ENCODE measurements at places on chromosomes 1 and 21.

DNA sequence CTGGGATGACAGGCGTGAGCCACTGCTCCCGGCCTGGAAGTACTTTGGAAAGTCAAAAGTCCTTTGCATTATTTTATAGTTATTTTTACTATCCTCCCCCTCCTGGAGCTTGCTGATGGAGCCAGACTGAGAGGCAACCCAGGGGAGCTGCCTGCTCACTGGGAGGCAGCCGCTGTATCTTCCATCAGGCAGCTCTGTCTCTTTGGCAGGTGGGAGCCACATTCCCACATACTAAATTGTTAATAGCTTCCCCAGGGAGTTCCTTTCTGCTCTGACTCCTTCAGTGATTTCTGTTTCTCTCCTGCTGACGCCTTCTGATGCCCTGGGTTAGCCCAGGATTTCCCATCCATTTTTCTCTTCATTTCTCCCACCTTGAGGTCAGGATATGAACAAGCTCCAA lies 4.9 kb upstream of the OPRD1 start:
- DNase-seq, result no peak

DNA sequence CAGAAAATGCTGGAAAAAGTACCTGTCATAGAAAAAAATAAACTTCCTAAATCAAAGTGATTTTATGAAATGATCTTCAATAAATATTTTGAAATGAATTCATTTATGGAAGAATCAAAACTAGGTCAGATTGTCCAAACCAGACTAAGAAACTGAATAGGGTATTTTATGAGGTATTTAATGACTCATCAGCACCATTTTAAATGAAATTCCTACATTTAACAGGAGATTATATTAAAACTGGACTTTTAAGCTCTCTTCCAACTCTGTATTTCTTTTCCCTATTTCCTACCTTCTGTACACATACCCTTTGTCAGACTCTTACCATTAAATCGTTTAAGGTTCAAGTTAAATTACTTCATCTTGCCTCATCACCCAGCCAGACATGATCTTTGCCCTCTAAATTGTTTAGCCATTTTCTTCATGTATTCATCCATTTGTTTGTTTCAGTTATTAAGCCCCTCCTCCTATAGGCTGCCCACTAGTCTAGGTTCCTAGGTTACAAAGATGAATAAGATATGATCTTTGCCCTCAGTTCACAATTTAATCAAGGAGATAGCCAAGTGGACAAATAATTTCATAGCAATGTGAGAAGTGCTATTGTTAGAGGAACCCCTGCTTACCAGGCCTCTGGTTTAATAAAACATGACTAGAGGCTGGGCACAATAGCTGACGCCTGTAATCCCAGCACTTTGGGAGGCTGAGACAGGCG lies 25.0 kb downstream of the TATDN3 start:
- DNase-seq, result no peak

- no peak for DNase-seq
Measured at GRCh38 chr1:217133958-217134856, 411.0 kb upstream of the ESRRG start.

DNA sequence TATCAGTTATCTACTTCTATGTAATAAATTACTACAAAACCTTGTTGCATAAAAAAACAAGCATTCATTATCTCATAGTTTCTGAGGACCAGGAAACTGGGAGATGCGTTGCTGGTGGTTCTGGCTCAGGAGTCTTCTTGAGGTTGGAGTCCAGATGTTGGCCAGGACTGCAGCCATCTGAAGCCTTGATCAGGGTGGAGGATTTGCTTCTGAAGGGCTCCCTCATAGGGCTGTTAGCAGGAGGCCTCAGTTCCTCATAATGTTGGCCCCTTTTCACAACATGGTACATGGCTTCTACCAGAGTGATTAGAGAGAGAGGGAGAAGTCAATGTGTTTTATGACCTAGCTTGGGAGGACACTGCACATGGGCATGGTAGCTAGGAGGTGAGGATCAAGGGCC lies 137.4 kb downstream of the CNIH3 start:
- DNase-seq, result no peak
